ENCODE measurements at places on chromosomes 2 and 18. TPM values are rescaled to one million over a fixed set of nuclear protein-coding genes. Genes with fewer than 3 reads are reported as not detected.
A peak's percentile ranks its signal among the peaks of the same experiment; 100 is the strongest.

DNA sequence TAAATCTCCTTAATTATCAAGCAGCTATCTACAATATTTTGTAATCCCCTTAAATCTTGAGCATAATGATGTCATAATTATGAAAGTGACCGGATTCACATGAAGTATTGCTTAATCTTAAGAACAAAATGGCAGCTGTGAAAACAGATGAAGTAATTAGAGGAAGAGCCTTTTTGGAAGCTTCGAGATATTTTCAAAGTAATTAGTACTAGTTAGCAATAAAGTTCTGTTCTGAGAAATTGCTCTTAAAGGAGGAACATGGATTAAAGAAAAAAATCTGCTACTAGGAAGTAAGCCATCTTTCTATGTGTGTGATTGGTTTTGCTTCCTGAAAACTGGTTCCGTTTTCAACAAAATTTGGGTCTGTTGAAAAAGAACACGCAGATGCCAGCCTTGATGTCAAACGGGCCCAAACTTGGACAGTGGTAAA lies 18.3 kb downstream of the CLUL1 start:
- no peak for DNase-seq

GRCh38 chr2:56266761-56267414 lies 83.1 kb downstream of the CCDC85A start:
- no peak for DNase-seq

- DNase-seq, result no peak
Measured at GRCh38 chr2:9742601-9743000, 100.7 kb upstream of the TAF1B start.

DNA sequence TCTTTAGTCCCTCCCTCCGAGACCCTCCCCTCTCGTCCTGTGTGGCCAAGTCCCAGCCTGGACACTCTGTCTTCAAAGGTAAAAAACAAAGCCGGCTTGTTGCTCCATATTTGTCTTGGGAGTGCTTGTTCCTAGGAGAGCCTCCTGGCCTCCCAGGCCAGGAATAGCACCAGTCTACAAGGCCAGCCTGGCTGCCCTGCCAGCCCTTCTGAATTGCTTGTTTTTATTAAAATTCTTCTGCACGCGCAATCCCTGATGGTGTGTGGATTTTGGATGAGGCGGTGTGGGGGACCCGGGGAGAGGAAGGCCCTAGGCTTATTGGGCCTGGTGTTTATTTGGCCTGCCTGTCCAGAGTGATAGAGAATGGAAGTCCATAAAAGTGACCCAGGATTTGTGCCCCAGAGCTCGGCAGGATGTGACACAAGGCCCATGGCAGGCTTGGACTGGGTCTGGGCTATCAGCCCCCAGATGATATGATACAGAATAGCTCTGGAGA lies 297.3 kb downstream of the CYP26B1 start:
- DNase-seq, result no peak

DNA sequence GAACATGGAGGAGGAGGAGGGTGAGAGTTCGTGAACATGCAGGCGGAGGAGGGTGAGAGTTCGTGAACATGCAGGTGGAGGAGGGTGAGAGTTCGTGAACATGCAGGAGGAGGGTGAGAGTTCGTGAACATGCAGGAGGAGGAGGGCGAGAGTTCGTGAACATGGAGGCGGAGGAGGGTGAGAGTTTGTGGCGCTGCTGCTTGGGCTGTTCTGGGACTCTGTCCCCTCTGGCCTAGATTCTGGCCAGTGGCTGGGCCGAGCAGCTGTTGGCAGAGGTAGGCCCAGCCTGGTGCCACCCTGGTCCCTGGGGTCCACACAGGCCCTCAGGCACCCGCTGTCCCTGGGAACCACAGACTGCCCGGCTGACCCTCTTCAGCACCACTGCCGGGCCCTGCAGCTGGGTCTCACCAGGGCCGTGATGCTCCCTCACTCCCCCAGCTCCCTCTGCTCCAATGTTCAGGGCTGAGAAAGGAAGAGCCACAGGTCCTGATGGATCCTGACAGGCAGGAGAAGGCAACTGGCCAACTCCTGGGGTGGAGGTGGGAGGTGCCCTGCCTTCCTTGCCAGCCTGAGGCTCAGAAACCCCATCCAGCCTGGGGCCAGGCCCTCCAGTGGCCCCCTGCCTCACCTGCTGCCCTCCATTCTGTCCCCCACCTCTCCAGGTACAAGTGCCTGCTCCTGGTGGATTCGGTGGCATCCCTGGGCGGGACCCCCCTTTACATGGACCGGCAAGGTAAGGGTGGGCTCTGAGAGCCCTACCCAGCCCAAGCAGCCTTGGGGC lies 3.9 kb downstream of the AGXT start:
- no peak for DNase-seq

DNA sequence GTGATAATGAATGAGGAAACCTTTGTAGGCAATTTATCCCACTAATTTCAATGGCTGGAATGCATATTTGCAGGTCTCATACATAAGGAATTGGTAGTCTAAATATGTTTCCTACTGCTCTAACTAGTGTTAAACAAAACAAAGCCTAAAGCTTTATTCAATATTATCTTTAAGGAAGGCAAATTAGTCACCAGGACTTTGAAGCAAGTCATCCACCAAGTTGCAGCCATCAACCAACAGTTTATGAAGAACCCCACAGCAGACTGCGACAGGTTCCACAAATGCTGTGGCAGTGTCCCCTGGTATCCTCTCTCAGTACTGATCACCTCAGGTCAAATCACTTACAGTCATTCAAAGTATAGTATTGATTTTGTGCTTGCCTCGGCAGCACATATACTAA lies 181.5 kb upstream of the ZFP36L2 start:
- no peak for DNase-seq

GRCh38 chr2:72581560-72582181 lies 244.2 kb downstream of the EXOC6B start:
- no peak for DNase-seq

Gene MC5R
- 6.7 TPM for total RNA-seq

DNA sequence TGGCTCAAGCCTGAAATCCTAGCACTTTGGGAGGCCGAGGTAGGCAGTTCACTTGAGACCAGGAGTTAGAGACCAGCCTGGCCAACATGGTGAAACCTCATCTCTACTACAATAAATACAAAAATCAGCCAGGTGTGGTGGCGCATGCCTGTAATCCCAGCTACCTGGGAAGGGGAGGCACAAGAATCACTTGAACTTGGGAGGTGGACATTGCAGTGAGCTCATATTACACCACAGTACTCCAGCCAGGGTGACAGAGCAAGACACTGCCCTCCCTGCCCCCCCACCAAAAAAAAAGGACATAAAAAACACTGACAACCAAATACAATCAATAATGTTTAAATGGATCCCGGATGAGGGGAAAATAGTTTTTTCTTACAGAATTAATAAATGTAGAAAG lies 7.8 kb downstream of the TIA1 start:
- no peak for DNase-seq

GRCh38 chr2:135072125-135072997 lies 20.3 kb downstream of the RAB3GAP1 start:
- no peak for DNase-seq

Gene PDCD1
- 0.10 TPM for total RNA-seq

- no peak for DNase-seq
Measured at GRCh38 chr2:62287282-62287681, 91.4 kb downstream of the B3GNT2 start.

DNA sequence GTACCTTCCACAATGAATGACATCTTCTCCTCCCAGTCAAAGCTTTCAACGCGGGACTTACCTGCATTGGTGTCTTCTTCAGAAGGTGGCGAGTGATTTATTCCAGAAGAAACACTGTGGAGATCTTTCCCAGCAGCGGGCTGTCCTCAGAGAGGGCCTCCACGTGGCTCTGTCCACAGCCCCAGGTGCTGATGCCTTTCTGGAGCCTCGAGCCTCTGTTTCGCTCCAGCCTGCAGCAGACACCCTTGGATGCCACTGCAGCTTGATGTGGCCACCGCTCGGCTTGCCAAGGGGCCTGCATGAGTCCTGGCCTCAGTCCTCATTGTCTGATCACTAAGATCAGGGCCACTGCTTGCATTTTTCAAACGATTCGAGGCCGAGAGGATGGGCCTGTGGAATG lies 46.6 kb upstream of the GALR1 start:
- no peak for DNase-seq

DNA sequence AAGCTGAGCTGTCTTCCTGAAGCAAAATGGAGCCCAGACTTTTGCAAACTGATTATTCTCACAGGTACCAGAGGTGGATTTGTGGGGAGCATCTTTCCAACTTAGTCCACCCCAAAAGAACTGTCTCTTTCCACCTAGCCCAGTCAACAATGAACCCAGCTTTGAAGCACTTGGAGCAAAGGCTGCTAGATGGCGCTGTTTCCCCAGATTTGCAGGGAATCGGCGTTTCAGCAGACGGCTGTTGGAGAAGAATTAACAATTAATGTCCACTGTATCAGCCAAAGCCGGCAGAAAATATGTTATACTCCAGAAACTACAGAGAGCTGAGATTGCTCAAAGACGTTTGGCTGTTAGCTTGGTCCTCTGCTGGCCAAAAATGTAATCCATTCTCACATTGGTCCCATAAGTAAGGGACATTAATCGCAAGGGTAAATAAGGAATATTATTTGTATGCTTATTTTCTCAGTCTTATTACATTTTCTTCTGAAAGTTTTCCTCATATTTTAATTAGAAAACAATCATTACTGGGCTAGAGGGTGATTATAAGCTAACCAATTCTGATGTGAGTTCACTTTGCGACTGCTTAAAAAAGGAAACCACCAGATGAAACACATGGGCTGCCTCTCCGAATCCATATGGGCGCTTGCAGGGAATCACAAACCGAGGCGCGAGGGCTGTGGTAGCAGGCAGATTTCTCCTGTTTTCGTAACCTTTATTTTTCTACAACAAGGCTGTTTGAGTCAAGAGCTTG lies 423.8 kb upstream of the MEX3C start:
- peak; percentile 27 for DNase-seq

- no peak for DNase-seq
Measured at GRCh38 chr2:223055140-223055539, 3.1 kb downstream of the KCNE4 start.

GRCh38 chr2:217784996-217785543 lies 217.7 kb downstream of the TNS1 start:
- DNase-seq, result no peak

Gene BOLL
- not detected for total RNA-seq

GRCh38 chr2:35199298-35199697 lies 1156.3 kb upstream of the CRIM1 start:
- peak; percentile 24 for DNase-seq

GRCh38 chr2:122530814-122531213 lies 775.4 kb downstream of the TSN start:
- no peak for DNase-seq

Gene TMEM214
- total RNA-seq, result 53.8 TPM

DNA sequence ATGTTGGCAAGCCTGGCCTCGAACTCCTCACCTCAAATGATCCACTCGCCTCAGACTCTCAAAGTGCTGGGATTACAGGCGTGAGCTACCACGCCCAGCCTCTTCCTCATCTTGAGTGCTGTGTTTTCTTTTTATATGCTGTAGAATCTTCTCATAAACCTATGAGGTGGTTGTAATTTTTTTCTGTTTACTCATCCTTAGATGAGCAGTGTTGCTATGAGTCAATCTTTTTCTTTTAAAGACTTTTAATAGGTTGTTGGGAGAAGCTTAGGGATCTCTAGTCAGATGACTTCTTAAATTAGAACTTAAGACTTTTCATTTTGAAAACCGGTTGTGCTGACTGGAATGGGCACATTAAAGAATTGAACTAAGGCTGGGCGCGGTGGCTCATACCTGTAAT lies 8.7 kb upstream of the AAK1 start:
- DNase-seq, result peak; percentile 96

- peak; percentile 58 for DNase-seq
Measured at GRCh38 chr2:230714136-230714480, 1.5 kb downstream of the CAB39 start.

Data from A172 (cell line).